Left lung (tissue), 14 donors: ENCODE measurements at places on chromosomes 5 and 9.

DNA sequence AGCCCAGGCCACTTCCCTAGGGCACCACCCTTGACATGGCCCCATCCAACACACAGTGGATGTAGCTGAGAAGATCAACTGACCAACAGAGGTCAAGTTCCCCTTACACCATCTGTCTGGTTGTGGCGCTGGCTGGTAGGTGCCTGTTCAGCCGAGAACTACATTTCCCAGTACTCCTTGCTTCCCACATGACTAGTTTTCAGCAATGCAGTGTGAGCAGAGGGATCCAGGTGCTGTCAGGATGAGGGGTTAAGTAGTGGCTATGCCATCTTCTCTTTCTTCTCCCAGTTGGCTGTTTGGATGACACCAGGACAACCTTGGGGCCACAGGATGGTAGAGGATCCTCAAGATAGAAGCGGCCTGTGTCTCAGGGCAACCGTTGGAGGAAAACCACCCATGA, 48.6 kb upstream of the SH3PXD2B start:
- no peak for DNase-seq

GRCh38 chr9:109064963-109065702, 51.8 kb upstream of the CTNNAL1 start:
- DNase-seq: no peak

DNA sequence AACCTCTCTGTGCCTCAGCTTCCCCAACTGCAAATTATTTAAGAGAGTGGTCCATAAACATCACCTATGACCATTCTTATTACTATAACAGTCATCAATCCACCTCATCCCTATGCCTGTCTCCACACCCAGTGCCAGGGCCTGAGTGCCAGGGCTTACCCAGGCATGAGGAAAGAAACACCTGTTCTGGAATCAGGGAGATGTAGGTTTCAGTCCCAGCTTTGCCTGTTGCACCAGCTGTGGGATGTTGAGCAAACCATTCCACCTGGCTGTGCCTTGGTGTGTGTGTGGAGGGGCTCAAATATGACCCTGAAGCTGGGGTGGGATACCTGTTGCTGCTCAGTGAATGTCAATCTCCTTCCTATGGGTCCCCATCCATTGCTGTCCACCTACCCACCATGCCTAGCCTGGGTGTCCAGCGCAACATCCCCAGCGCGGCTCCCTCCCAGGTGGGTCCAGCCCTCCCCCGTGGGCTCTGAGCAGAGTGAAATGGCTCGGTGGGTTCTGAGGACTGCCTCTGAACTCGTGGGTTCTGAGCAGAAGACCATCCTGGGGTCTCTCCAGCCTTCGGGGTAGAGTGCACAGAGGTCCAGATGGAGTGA, 16.3 kb downstream of the AKNA start:
- no peak for DNase-seq

DNA sequence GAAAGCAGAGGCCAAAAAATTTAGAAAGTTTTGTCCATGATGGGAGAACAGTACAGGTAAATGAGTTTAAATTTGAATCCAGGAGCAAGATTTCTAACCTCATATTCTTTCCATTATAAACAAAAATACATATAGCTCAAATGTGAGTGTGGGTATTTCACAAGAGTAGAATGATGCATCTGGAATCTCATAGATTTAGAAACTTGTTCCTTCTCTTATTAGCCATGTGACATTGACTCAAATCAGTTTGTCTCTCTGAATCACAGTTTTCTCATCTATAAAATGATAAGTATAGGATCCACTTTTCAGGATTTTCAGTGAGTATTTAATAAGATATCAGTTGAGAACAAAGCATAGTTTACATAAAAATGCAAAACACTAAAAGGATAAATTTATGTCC, 436.3 kb upstream of the PAPPA start:
- no peak for DNase-seq

GRCh38 chr9:136656183-136656738, 6.5 kb upstream of the EGFL7 start:
- no peak for DNase-seq

DNA sequence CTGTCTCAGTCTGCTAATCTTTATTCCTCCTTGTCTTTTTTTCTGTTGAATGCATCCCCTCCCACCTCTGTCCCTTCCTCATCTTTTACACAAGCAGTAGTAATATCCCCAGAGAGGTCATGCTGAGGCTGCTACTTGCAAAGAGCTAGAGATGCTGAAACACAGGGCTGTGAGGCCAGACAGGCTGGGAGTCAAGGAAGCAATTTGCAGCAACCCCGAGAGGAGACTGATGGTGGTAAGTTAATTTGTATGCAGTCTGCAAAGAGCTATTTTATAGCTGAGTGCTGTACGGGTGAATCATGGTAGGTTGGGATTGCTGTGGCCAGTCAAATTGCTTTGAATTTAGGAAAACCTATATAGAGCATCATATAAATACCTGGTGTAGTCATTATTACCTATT, 90.2 kb upstream of the SLC24A2 start:
- DNase-seq: no peak

- DNase-seq: peak; percentile 65
Measured at GRCh38 chr5:65394087-65394486, 87.6 kb downstream of the ADAMTS6 start.

DNA sequence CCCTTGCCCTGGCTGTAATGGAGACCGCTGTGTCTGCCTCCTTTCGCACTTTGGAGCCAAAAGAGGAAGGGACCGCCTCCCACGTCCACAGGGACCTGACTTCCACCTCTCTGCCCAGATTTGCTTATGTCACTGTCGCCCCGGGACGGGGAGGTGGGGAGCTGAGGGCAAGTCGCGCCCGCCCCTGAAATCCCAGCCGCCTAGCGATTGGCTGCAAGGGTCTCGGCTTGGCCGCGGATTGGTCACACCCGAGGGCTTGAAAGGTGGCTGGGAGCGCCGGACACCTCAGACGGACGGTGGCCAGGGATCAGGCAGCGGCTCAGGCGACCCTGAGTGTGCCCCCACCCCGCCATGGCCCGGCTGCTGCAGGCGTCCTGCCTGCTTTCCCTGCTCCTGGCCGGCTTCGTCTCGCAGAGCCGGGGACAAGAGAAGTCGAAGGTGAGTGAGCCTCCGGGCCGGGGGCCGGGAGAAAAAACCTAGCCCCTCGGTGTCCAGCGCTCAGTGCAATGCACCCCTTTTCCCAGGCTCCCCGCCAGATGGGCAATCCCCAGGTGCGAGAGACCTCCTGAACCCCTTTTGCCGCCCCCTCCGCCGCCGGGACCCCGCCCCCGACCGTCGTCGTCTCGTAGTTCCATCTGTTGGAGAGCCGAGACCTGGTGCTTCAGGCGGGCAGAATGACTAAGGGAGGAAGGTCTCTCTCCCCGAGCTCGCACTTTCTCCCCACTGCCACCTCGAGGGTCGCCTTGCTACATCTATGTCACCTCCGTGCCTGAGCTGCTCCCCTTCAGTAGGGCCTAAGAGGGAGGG, at the start of gene GPX3:
GPX3 (plus strand) TSS at position 288 of the 807 bp plus-strand sequence; CDS start at position 352, 64 bp downstream.
- peak; percentile 95 for DNase-seq

DNA sequence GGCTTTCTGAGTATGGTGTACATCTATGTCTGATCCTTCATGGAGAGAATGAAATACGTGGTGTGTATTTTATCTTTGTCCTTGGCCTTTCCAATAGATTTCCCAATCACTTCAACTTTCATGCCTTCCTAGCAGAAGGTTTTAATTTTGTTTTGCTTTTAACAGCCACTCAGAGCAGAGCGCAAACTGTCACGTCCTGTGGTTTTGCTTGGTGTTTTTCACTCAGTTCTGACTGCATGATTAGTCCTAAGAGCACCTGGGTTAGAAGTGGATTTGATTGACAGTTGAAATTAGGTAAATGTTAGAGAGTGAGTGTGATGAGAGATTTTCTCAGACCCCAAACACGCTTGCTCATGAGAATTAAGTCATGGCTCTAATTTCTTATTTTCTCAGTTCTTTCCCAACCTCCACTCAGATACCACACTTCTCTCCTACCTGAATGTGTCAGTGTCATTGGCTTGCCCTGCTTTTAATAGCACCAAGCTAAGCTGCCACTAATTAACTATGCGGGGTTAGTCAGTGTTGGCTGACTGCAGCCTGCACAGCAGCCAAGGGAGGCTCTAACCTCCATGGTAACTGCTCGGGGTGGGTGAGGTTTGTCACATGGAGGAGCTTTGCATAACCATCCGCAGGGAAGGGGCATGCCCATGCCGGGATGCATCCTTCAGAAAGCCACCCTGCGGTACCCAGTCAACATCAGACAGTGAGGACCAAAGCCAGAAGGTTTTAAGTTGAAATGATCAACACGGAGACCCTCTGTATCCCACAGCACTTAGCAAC, 173.4 kb downstream of the NR3C1 start:
- DNase-seq: no peak

GRCh38 chr9:37029304-37029775, 4.7 kb downstream of the PAX5 start:
- no peak for DNase-seq

DNA sequence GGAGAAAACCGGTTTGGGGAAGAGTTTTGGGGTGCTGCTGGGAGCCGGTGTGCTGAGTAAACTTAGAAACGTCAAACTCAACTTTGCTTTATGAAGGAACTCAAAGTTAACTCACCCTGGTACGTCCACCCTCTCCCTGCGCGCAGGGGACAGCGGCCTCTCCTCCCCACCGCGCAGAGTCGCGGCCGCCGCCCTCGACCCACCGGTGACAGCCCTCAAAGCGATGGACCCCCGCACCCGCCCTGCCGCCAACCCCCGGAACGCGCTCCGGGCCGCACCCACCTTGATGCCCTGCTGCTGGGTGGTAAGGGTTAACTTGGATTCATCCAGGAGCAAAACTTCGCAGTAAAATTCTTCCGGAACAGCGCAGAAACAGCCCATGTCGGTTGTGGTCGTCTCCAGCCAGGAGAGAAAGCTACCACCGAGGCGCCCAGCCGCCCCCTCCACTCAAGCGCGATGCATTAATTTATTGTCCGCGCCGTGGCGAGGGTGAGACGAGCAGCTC, 366 bp downstream of the EPB41L4A start:
- no peak for DNase-seq

DNA sequence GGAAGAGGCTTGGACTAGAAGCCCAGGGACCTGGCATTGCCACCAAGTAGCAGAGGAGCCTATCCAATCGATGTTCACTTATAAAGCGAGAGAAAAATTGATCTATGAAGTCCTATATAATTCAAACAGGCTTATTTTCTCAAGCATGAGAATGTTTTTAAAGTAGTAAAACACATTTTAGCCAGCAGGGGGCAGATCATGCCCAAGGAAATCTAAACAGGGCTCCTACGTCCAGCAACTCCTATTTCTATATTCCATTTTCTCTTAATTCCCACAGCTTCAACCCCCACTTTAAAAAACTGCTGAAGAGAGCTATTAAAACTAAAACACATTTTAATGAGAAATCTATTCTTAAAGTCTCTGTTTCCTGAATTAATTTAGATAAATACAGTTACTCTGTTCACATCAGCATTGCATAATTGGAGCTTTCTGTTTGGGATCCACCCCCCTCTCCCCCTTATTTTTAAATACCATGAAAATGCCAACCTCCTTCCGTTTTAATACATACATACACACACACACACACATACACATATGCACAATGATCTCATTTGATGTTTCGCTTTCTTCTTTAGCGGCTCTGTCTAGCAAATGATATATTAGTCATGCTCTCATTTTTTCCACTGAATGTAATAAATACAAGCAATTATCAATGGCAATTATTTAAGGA, 144.9 kb downstream of the MYO10 start:
- no peak for DNase-seq

GRCh38 chr9:82538634-82539033, 524.3 kb downstream of the RASEF start:
- no peak for DNase-seq
